ENCODE measurements at places on chromosomes 11 and 22.
A peak's percentile ranks its signal among the peaks of the same experiment; 100 is the strongest.

DNA sequence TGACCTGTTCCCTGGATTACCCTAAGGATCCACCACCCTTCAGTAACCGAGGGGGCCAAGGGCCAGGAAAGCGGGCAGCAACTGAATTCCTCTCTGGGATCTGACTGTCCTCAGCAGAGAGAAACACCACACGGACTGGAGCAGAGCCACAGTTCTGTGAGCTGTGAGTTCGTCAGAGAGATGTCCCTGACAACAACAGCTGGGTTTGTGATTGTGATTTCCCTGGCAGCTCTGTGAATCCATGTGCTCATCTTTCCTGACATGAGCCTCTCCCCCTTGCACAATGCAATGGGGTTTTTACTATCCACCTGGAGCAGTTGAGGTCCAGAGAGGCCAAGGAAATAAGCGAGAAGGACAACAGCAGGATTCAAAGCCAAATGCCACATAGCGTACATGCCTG, 69.4 kb upstream of the AMPD3 start:
- no peak for DNase-seq

GRCh38 chr11:5486421-5486820, 2.1 kb upstream of the OR52D1 start:
- DNase-seq, result no peak

- no peak for DNase-seq
These were observed 234.0 kb upstream of the ZC3H12C start for GRCh38 chr11:109859045-109859724.

DNA sequence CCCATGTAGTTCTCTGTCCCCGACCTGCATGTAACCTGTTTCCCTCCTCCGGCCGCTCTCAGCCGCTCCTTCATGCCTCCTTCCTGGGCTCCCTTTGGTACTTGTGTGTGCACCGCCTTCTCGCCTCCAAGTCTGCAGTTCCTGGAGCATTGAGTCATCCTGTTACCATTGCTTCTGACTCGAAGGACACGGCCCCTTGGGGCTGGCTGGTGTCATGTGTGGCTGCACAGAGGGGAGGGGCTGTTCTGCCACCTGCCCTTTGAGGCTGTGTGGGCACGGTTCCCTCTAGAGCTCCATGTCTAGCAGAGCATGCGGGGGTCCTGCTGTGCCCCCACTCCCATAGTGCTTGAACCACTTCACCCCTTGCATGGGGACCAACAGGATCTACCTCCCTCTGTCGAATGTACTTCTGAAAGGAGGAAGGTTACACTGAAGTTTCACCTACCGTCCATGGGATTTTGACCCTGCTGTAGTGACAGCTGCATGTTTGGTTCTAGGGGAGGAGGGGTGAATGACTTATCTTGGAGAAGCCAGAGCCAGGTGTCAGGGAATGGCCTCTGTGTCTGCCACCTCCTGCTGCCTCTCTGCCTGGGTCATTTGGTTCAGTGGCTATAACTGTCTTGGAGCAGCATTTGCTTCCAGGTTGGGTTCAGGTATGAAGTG, 39.6 kb downstream of the BCR start:
- DNase-seq, result no peak

DNA sequence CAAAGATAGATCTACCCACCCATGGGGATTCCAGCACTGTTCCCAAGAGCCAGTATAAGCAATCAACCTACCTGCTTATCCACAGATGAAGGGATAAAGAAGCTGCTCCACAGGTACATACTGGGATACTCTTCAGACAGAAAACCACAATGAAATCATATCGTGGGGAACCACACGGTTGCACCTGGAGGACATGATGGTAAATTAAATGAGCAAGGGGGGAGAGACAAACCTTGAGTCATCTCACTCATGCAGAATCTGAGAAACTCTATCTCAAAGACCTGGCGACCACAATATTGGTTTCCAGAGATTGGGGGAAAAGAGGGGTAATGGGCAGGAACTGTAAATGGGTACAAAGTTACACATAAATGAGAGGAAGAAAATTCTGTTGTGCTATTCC, 14.5 kb downstream of the RGL4 start:
- no peak for DNase-seq

DNA sequence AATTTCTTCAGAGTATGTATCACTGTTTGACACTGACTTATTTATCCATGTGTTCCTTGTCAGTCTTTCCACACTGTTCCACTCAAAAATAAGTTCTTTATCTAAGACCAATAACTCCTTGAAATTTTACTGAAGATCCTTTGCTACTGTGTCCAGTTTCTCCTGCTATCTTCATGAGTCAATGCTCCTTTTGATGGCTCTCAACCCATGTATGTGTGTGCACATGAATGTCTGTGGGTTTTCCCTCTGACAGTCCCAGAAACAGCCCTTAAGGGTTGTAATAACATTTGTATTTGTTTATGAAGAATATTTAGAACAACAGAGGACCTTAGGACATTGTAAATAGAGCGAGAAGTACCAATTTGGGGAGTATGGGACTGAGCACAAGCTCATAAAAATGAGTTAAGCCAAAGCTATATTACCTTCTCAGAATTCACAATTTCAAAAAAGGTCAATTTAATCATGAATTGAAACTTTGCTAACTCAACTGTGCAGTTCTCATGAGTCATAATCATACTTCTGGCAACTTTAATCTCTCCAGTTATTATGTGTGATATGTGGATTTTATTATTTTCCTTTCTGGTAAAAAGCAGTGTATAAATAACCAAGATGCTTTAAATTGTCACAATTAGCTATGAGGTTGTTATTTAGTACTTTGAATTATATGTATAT, 533.6 kb downstream of the CNTN5 start:
- no peak for DNase-seq

- no peak for DNase-seq
These were observed 80.7 kb downstream of the SYT9 start for GRCh38 chr11:7332451-7332850.

DNA sequence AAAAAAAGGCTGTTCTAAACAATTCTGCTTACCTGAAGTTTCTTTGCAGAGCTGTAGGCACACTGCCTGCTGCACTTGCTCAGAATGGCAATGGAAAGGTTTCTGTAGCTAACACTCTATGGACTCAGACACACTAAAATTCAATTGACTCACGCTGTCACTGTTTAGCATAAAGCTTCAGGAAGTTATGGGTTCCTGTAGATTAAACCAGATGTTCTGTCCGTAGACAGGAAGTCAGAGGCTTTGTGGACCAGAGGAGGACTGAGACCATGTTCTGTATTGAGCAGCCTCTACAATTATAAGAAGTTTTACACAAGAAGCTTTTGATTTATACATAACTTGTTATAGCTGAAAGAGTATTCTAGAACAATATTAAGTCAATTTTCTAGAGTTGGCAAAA, 70.4 kb downstream of the GLYATL1 start:
- no peak for DNase-seq

GRCh38 chr22:43744700-43745410, 67.2 kb downstream of the EFCAB6 start:
- DNase-seq, result no peak

DNA sequence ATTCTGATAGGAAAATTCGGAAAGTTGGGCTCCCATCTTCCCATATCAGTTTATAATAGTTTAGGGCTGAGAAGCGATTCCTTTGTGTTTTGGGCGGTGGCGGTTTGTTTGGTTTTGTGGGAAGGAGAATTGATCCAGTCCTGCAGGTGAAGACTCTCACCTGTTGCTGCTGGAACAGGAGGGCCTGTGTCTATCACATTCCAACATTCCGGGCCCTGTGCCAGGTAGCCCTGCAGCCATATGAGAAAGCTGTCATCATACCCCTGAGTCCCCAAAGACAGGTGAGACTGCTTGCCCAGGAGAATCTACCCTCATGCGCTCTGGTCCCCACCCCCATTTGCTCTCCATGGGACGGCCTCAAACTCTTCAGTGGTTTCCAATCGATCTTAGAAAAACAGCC, 62.1 kb downstream of the TRAF6 start:
- no peak for DNase-seq

DNA sequence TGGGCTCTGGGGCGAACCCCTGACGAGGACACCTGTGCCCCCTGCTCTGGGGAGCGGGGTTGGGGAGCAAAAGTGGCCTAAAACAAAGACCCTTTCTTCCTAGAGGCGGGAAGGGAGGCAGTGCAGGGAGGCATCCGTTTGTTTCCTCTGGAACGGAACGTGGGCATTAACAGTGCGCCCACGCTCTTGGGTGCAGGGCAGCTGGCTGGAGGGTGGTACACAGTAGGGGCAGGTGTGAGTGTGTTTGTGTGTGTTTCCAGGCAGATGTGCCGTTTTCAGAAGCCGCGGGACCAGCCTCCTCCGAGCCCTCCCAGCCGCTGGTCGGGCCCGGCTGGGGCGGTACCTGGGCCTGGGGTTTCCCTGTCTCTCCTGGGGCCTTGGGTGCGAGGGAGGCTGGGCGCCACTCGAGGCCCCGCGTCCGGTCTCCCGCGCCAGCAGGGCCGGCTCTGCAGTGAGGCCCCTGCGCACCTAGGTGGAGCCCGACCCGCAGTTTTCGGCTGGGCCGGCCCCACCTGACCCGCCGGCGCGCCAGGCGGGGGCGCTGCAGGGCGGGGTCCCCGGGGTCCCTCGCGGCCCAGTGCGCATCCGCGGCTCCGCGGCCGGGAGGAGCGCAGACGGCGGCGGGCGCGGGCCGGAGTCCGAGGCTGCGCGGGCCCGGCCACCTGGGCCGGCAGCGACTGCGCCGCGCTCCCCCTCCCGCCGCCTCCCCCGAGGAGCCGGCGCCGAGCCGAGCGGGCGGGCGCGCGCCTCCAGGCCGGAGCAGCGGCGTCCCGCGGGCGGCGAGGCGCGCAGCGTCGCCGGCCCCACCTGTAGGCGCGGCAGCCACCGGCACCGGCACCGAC, 1252.7 kb downstream of the BRD1 start:
- peak; percentile 92 for DNase-seq

- DNase-seq, result no peak
These were observed 2.0 kb upstream of the C11orf42 start for GRCh38 chr11:6203327-6203726.

All from neural progenitor cell (in vitro differentiated cells).